ENCODE measurements at places on chromosomes 7 and 10.

- DNase-seq: no peak
These were observed 170.9 kb downstream of the CDK14 start for GRCh38 chr7:90766814-90767564.

DNA sequence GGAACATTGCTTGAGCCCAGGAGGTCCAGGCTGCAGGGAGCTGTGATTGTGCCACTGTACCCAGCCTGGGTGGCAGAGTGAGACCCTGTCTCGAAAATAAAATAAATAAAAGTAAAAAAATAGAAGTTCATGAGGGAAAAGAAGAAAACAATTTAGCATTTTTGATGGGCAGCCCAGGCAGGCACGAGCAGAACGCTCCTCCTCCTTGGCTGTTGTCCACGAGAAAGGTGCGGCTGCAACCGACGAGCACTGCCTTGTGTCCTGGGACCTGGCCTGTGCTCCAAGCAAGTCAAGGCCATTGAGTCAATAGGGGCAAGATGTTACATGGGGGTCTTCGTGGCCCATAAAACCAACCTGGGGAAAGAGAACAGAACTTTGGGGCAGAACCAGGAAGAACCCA lies 25.6 kb downstream of the EBF3 start:
- DNase-seq: no peak

GRCh38 chr7:23277359-23277989 lies 21.7 kb upstream of the MALSU1 start:
- peak; percentile 81 for DNase-seq

GRCh38 chr7:52911326-52911725 lies 124.1 kb upstream of the POM121L12 start:
- no peak for DNase-seq

GRCh38 chr7:112509402-112509801 lies 28.6 kb downstream of the LSMEM1 start:
- no peak for DNase-seq

DNA sequence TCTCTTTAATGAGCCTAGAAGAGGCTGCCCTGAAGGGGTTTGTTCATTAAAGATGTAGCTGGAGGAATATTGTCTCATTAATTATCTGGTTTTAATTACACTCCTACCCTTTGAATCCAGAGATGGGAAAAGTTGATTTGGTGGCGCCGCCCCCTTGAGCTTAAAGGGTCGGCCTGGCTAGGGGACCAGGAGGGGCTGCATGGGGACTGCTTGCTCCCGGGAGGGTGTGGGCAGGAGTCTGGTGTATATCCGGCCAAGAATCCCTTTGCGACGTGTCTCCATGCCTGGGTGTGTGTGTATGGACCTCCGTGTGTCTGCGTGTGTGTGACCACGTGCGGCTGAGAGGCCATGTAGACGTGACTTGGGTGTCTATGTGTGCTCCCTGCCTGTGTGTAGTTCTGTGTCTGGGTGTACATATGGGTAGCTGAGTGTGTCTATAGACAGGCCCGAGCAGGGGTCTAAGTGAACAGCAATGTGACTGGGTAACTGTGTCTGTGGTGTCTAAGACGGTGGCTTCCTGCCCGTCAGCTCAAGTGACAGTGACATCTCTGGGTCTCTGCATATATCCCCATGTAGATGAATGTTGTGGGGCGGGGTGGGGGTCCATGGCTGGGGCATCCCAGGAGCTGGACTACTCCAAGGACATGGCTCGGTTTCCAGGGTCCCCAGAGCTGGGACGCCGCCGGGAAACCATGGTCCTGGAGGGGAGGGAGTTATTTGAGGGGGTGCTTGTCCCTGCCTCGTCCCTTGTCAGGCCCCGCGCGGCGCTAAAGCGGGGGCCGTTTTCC lies 10.7 kb downstream of the LBX1 start:
- no peak for DNase-seq

DNA sequence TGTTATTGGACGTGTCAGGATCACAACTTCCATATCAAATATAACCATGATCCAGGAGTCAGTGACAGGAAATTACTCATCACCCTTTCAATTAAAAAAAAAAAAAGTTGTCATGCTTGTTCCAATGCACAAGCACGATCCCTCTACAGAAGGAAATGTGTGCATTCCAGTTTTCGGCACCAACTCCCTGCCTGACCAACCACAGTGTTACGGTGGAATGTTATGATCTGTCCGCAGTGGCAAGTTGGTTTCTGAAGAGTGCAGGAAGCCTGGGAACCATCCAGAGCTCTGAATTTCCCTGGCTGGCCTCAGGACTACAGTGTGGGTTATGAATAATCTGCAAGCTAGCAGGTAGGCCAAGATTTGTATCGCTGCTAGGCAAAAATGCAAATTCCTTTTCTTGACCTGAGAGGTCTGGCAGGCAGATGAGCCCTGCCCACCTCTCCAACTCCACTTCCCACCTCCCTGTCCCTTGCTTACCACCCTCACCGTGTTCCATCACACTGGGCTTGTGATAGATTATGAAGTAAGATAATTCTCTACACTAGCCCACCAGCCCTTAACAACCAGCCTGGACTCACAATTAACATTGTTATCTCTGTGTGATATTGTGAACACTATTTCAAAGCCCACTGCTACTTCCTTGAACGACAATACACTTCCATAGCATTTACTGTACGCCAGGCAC lies 20.4 kb downstream of the FRMPD2 start:
- DNase-seq: peak; percentile 50

GRCh38 chr7:30470771-30471170 lies 7.8 kb downstream of the NOD1 start:
- DNase-seq: no peak

- DNase-seq: peak; percentile 18
These were observed 93.6 kb upstream of the RSU1 start for GRCh38 chr10:16910793-16911164.

- DNase-seq: no peak
These were observed 1104.2 kb downstream of the GATA3 start for GRCh38 chr10:9158675-9159074.

GRCh38 chr10:49268185-49268584 lies 30.8 kb upstream of the C10orf71 start:
- no peak for DNase-seq

- peak; percentile 5 for DNase-seq
These were observed 139.5 kb upstream of the FZD8 start for GRCh38 chr10:35781643-35782035.

DNA sequence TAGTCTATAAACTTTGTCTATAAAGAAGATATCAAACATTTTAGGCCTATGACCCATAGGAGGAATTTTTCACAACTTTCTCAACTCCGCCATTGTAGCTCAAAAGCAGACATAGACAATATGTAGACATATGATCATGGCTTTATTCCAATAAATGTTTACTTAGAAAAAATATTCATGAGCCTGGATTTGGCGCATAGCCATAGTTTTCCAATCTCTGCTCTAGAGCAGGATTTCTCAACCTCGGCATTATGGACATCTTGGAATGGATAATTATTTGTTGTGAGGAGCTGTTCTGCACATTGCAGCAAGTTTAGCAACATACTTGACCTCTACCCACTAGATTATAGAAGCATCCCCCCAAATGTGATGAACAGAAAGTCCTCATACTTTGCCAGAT lies 532.6 kb downstream of the ANKRD7 start:
- no peak for DNase-seq

DNA sequence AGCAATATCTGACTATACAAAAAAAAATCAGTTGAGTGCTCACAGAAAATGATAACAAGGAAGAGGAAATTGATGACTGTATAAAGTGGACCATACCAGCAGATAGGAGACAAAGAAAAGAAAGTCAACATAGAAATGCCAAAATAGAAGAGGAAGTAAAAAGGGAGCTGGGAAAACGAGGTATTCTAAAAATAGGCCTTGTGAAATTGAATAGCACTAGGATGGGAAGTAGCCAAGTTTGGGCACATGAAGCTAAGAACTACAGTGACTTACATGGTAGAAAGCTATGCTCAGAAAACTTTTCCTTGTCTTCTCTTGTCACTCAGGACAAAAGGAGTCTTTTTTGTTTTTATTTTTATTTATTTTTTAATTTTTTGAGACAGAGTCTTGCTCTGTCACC lies 76.2 kb upstream of the APBB1IP start:
- no peak for DNase-seq

GRCh38 chr7:104275900-104276299 lies 52.5 kb upstream of the LHFPL3 start:
- DNase-seq: no peak

DNA sequence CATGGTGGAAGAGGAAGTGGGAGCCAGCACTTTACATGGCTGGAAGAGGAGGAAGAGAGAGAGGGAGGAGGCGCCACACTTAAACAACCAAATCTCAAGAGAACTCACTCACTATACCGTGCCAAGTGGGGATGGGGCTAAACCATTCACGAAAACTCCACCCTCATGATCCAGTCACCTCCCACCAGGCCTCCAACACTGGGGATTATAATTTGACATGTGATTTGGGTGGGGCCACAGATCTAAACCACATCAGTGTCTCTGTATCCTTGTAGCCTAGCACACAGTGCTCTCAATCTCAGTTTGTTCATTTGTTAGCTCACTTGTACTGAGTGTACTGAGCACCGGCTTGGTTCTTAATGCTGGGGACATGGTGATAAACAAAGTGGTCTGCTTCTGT lies 228.3 kb downstream of the BUB3 start:
- DNase-seq: no peak

DNA sequence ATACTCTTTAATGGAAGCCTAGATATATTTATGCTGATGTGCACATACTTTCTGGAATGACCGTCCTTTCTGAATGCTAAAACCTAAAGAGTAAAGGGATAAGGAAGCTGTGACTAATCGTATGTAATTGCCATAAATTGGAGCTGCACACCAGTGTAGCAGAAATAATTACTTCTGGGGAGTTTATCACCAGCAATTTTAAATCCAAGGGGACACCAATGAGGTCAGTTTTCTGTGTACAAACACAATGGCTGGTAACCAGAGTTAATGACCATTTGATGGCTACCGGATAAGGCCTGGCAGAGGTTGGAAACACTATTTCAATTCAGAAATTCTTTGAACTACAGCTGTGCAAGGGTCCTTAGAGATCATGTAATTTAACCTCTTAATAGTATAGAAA lies 670.1 kb downstream of the REEP3 start:
- no peak for DNase-seq

Measured in trophoblast cell (in vitro differentiated cells and primary cell).